Memory B cell (primary cell): ENCODE measurements at places on chromosomes 2 and 18.

GRCh38 chr2:42905341-42906110, 113.1 kb upstream of the HAAO start:
- no peak for DNase-seq

DNA sequence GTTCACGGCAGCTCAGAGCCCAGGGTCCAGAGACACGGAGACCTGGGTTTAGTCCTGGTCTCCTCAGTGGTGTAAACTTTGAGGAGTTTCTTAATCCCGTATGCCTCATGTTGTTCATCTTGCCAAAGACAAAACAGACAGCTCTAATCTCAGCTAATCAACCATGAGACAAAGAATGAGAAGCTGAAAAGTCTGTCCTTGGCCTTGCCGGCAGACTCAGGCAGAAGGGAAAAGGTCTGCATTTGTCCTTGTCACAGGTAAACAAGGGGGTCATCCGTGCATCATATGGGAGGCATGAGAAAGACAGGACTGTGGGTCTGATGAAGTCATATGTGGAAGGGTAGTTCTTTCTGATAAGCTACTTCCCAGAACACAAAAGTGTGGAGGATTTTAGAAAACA, 1.8 kb upstream of the ARMC9 start:
- no peak for DNase-seq

DNA sequence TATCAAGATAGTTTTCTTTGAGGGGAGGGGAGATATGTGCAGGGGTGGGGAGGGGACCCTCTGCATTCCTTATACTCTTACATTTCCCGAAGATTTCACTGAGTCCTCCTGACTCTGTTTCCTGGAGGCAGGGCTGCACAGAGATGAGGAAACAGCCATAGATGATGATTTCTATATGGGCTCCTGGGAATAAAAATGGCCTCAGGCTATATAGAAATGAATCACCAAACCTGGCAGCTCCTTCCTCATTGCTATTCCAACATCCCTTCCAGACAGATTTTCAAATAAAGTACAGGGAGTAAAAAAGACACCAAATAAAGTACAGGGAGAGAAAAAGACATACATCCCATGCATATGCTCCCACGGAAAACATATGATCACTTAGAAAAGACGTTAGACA, 474.8 kb upstream of the RAB6C start:
- DNase-seq, result no peak

DNA sequence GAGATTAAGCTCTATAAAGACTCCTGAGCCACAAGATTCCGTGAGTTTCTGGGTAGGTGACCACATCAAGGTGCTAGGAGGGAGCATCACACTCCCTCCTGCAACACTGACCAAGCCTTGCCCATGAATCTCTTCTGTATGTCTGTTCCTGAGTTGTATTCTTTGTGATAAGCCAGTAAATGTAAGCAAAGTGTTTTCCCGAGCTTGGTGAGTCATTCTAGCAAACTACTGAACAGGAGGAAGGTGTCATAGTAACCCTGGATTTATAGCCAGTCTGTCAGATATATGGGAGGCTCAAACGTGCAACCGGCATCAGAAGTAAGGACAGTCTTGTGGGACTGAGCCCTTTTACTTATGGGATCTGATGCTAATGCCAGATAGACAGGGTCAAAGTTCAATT, 346.1 kb upstream of the KYNU start:
- no peak for DNase-seq

- no peak for DNase-seq
These were observed 101.6 kb upstream of the ITPRID2 start for GRCh38 chr2:181789827-181790448.

- no peak for DNase-seq
These were observed 10.6 kb downstream of the SUPT7L start for GRCh38 chr2:27652790-27653189.

DNA sequence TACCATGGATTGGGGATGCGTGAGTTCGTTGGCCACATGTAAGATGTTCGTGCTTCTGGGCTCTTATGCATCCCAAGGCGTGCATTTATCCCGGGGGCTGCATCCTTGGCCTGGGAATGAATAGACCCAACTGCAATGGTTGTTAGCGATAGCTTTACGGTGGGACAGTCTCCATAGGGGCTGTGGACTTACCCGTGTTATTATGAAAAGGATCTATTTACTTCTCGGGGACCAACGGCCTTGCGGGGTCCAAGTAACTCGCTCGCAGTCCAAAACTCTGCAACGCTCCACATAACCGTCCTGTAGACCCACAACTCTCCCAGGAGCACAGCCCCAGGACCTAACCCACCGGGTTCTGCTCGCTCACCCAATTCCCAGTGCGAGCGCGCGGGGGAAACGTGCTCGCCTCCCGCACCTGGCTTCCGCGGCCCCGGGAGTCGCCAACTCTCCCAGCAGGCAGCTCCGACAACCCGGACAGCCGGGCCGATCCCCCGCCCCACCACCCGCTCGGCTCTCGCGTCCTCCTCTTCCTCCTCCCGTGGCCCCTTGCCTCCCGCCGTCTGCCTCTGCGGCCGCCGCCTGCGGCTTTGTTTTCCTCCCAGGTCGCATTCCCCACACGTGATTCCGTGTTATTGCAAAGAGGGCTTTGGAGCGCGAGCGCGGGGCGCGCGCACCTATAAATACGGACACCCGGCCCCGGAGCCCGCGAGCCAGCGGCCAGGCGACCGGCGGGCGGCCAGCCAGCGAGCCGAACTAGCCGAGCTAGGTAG, at the start of gene CABLES1:
Gene CABLES1 (plus strand): TSS at position 706 of the 770 bp plus-strand sequence. CDS start 278 bp downstream, outside the sequence.
- DNase-seq, result peak; percentile 57

- peak; percentile 13 for DNase-seq
These were observed 787 bp downstream of the SOCS6 start for GRCh38 chr18:70289351-70290312.

GRCh38 chr2:88654714-88655113, 27.4 kb upstream of the EIF2AK3 start:
- DNase-seq, result no peak

GRCh38 chr18:51988277-51988676, 351.7 kb upstream of the DCC start:
- no peak for DNase-seq

- DNase-seq, result no peak
These were observed 298.9 kb downstream of the TCF4 start for GRCh38 chr18:55289048-55289447.

DNA sequence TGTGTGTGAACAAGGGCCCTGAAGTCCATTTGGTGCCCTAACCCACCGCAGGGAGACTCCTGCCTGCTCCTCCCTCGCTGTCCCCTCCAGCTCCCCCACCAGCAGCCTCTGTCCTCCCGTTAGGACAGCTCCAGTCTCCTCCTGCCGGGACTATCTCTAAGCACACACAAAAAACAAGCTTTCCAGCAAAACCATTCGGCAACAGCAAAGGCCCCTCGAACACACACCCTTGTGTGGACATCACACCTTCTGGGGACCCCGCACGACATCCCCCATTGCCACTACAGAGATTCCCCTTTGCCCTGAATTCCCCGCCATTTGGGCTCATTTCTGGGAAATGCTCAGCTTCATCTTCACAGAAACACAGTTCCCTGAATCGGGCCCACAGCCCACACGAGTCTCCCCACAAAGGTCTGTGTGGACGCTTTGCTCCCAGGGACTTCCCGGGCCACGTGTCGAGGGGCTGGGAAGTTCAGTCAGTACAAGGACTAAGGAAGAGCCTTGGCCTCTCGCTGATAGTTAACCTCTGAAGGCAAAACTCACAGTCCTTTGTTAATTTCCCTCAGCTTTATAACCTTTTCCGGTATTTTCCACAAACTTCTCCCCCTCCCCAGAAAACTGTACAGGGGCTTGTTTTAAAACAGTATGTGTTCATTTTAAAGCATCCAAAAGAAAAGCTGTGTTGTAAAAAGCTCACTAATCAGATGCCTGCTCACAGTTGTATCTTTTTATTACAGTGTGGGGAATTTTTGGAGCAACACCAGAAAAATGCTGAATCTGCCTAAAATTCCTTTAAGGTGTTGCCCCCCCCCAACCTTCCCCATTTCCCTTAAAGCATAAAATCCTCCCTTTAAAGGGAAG, 25.9 kb downstream of the SMAD7 start:
- DNase-seq, result no peak
